ENCODE measurements at places on chromosomes 6 and 20.
A peak's percentile ranks its signal among the peaks of the same experiment; 100 is the strongest.

- no peak for DNase-seq
Measured at GRCh38 chr20:6696001-6696400, 71.5 kb upstream of the BMP2 start.

- no peak for DNase-seq
Measured at GRCh38 chr20:51359947-51360346, 182.6 kb downstream of the NFATC2 start.

DNA sequence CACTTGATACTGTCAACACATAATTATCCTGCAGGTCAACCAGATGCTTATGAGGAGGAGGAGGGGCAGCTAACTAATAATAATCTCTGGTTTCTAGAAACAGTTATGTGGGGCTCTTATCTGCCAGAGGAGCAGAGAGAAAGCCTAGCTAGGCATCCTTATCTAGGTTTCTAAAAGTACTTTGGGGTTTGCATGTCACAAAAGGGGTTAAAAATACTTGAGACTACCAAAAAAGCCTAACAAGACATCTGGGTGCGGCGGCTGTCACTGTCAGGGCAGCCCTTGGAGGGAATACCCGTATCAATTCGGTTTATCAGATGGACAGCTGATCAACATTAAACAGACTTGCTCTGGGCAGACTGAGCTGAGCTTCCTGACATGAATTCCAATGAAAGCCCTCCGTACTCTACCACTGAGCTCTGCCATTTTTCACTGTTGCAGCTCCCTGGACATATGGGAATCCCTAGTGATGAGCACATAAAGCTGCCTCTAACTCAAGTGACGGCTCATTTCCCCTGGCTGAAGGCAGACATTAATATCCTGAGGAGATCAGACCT lies 166.6 kb downstream of the PDSS2 start:
- no peak for DNase-seq

DNA sequence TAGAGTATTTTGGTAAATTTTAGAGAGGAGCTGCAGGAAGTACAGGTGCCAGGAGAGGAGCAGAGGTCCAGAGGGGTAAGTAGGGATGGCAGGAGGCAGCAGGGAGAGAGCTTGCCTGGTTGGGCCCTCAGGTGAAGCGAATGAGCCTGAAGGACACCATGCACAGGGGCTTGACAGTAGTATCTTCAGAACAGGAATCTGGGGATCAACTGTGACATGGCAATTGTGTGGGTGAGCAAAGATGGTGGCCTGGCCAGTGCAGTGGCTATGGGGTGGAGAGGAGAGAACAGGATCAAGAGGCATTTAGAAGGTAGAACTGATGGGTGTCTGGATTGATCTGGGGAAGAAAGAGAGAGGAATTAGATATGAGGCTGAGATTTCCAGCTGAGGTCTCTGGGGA lies 68.7 kb upstream of the RNF24 start:
- DNase-seq, result no peak

DNA sequence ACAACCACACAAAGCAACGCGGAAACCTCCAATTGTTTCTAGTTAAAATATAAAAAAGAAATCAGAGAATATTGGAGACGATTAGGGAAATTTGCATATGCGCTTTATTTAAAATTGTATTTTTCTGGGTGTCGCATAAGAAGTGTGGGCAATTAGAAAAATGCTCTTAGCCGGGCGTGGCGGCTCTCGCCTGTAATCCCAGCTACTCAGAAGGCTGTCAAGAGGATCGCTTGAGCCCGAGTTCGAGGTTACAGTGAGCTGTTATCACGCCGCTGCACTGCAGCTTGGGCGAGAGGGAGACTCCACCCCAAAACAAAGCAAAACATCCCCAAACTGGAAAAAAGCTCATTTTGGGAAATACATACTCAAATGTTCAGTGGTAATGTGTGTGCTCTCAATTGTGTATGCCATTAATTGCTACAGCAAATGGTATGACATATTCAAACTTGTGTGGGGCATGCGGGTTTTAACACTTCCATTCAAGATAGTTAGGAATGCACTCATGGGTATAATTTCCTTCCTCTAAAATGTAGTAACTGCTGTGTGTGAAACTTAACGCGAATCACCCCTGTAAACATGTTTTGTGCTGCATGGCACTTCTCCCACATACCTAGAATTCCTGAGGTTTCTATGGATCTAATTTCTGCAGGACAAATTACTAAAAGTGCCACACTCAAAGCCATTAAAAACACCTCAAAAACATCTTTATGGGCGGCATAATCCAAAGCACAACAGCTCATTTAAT lies 54.7 kb upstream of the HFE start:
- DNase-seq, result no peak

DNA sequence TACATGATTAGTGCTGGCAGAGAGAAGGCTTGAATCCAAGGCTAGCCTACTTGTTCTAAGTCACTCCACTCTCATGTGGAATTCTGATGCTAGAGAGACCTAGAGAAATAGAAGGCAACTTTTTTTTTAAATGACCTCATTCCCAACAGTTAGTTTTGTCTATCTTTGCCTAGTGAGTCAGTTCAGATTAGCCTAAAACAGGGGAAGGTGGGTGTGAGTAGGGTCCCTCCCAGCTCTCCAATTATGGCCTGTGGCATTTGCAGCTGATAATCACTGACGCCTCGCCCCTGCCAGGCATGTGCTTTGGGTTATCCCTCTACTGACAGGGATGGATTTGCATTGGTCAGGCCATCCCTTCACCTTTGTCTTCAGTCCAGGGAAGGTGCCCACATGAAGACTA lies 13.6 kb downstream of the TXLNB start:
- DNase-seq, result no peak

DNA sequence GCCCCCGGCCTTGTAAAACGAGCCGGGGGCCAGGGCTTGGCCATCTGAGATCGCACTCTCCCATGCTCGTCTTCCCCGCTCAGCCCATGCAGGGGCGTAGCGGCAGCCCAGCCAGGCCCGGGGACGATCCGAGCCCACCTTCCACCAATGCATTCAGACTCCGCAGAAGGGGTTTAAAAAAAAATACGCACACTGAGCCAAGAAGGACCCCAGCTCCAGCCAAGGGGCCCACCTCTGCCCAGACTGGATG lies 320 bp downstream of the GSTA4 start:
- DNase-seq, result no peak

DNA sequence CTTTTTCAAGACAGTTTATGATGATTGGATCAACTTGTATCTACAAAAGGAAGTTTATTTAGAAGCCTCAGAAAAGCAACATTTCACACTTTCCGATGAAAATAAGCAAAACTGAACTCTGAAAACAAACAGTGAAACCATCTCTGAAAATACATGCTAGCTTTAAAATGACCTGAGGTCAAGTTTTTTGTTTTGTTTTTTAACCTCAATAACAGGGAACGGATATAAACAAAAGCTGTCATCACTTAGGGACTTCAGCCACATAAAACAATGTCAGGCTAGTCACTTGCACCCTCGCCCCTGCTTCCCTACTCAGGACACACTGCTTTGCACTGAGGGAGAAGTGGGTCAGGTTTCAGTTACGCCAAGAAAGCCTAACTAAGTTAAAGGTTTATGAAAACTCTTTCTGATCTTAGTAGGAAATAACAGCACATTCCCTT lies 11.6 kb downstream of the BACH2 start:
- no peak for DNase-seq

DNA sequence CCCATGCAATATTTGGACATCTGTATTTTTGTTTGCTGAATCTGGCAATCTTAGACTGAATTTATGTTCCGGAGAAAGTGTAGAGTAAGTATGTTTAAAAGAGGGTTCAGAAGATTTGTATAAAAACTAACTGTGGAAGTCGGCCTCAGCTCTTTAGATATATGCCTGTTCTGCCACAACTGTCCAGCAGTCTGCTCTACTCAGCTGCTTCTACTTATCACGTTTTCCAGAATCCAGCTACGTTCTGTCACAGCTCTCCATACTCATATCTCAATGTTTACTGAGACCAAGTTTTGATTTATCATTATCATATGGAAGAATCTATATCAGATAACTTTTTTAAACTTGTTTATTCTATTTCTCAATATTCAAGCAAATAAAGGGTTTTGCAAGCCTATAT lies 721.3 kb downstream of the EYS start:
- DNase-seq, result no peak

GRCh38 chr6:41786451-41787218 lies 859 bp upstream of the TOMM6 start:
- DNase-seq, result peak; percentile 37

- DNase-seq, result no peak
Measured at GRCh38 chr6:156787569-156788492, 10.7 kb downstream of the ARID1B start.

GRCh38 chr6:6131492-6132109 lies 124.9 kb upstream of the NRN1 start:
- DNase-seq, result no peak

DNA sequence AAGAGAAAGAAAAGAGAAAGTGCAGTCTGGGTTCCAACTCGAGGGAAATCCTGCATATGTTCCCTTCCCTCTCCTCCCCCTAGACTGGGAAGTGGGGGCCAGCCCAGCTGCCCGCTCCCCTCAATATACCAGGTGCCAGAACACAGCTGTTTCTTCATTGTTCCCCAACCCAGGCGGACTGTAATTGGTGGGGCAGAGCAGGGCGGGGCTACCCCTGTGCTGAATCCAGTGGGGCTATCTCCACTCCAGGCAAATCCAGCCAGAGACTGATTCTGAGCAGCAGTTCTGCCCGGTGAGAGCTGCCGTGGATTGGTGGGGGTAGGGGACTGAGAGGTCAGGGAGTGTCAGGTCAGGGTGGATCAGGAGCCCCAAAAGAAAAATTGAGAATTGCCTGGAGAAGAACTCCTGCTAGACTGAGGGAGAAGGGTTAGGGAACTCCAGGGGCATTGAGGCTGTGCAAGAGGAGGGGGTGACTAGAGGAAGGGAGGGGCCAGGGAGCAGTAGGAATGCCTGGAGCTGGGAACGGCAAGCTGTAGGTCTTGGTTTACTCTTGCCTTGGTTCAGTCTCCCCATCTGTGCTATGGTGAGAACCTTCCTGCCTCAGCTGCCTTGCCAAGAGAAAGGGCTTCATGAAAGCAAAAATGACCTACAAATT lies at the start of gene MYMX:
Gene MYMX (plus strand): TSS at position 250 of the 655 bp plus-strand sequence. CDS start 546 bp downstream, outside the sequence.
- no peak for DNase-seq

DNA sequence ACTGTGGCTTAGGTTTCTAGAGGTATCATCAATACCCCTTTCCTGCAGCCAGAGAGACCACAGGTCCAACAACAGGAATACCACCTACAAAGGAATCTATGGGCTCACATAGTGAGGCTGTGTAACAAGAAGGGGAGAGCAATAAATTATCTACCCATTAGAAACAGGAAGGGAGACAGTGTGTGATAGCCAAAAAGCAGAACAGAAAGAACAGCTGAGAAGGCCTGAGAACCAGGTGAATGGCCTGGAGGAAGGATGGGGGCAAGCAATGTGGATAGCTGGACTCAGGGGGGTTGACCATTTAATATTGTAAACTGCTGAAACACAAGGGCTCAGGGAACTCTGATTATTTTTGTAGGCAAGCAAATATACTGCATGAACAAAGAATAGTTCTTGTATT lies 628.2 kb downstream of the COL12A1 start:
- DNase-seq, result no peak

GRCh38 chr6:82783587-82784236 lies 281.9 kb downstream of the UBE3D start:
- DNase-seq, result no peak

DNA sequence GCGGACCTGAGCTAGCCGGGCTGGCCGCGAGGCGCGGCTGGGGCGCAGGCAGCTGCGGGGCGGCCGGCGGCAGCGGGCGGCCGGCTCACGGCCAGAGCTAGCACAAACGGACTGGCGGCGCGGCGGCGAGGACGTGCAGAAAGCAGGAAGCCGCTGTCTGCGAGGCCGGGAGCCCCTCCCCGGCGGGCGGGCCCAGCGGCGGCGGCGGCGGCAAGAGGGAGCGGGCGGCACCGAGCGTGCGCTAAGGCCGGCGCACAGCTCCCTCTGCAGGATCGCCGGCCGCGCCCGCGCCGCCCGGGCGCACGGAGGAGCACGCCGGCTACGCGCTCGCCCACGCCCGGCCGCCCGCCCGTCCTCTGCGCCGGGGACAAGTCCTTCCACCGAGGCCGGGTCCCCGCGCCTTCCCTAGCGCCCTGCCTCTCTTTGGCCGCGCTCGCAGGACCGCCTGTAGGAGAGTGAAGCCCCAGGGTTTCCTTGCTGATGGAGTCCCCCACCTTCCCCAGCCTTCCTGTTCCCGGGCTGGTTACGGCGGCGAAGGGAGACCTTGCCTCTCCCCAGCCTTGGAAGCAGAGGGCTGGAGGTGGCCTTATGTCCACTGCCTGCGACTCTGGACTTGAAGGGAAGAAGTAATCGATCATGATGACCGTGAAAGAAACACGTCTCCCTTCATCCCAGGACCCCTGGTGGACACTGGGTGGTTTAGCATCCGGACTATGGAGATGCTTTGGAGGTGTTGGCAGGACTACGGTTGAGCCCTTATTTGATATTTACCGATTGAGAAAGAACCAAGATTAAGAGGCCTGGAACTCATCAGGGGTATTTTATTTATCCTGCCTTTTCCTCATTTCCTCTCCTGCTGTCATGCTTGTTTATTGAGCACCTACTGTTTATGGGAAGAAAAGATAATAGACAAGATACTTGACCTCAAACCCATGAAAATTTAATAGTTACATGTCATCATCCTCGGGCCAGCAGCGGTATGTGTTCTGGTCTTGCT lies at the start of gene PREP:
Gene PREP (minus strand): TSS at position 144 of the 997 bp plus-strand sequence. CDS start 191 bp downstream, outside the sequence.
- peak; percentile 29 for DNase-seq

DNA sequence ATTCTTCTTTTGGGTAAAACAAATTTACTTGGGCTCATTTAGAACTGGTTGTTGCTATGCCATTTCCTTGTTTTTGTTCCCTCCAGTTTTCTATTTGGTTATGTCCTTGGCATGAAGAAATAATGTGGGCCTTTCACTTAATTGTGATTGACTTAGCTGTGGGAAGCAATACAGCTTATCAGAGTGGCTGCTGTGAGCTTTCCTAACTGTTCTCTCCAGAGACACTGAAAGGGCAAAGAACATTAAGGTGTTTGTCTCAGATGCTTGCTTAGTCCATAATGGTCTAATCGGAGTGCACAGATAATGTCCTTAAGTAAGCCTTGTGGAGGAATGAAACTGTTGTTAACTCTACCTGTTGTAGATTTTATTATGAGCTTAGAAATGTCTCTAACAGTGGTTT lies 56.6 kb downstream of the SH3BGRL2 start:
- DNase-seq, result no peak

DNA sequence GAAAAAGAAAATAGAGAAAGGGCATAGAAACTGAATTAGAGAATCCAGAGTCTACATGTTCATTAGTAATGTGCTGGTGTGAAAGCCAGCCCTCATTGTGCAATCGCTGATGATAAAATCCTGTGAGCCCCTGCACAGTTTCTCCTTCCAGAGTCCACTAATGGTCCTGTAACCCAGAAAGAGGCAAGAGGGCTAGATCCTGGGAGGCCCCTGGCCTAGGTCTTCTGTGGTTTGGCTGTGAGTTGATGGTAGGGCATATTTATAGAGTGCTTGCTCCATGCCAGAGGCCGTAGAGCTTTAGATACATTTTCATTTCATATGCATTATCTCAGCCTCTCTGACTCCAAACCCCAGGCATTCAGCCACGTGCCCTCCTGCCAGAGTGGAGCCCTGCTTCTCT lies 94.9 kb upstream of the MTHFD1L start:
- no peak for DNase-seq

DNA sequence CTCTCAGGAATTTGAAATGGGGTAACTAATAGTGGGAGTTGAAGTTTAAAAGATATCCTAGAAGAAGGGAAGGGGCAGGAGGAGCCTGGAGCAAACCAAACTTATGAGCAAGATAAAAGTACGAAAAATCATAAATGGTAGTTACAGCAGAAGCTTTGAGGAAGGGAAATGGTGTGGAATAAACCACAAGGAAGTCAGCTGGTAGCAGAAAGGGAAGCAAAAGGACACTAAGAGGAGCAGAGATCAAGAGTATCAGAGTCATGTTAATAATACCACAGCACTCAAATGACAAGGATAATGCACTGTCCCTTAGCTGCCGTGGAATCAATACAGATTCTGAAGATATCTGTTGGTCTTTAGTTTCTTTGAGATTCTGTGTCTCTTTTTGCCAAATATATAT lies 44.9 kb upstream of the CCDC28A start:
- no peak for DNase-seq

Data from esophagus squamous epithelium (tissue), 5 donors.